ENCODE measurements at places on chromosomes 6 and 20. TPM values are rescaled to one million over a fixed set of nuclear protein-coding genes. Genes with fewer than 3 reads are reported as not detected.

OR2B2 gene
- total RNA-seq = not detected

WFDC10B gene
- total RNA-seq = not detected

ARFGEF3 gene
- 0.71 TPM for total RNA-seq

CCN5 gene
- not detected for total RNA-seq

SNAP25 gene
- total RNA-seq = 0.63 TPM

PRPH2 gene
- not detected for total RNA-seq

EPB41L1 gene
- 0.36 TPM for total RNA-seq

PROCR gene
- total RNA-seq = 1.0 TPM

ADAM33 gene
- not detected for total RNA-seq

OR2B6 gene
- total RNA-seq = not detected

OPN5 gene
- not detected for total RNA-seq

C6orf58 gene
- not detected for total RNA-seq

TRIM40 gene
- not detected for total RNA-seq

MYBL2 gene
- total RNA-seq = 80.3 TPM

SPDEF gene
- total RNA-seq = not detected

OPRL1 gene
- total RNA-seq = 0.71 TPM

TRMT6 gene
- total RNA-seq = 27.1 TPM

MRPL18 gene
- total RNA-seq = 89.9 TPM

BCAS1 gene
- total RNA-seq = 0.07 TPM

TFAP2C gene
- not detected for total RNA-seq

LBP gene
- not detected for total RNA-seq

CEBPB gene
- 53.3 TPM for total RNA-seq

TBC1D7 gene
- 20.6 TPM for total RNA-seq

AVP gene
- not detected for total RNA-seq

SEMG1 gene
- total RNA-seq = not detected

VSX1 gene
- total RNA-seq = not detected

ZNF217 gene
- 57.5 TPM for total RNA-seq

MUCL3 gene
- total RNA-seq = not detected

HLA-DOB gene
- total RNA-seq = 1.7 TPM

NSFL1C gene
- total RNA-seq = 81.8 TPM

WFDC12 gene
- not detected for total RNA-seq

DAAM2 gene
- not detected for total RNA-seq

C6orf132 gene
- total RNA-seq = 0.29 TPM

CAPN11 gene
- total RNA-seq = 0.12 TPM

BHLHE23 gene
- not detected for total RNA-seq

Data from activated CD4-positive, alpha-beta memory T cell treated with anti-CD3 and anti-CD28 coated beads for 36 hours (primary cell).